ENCODE measurements at places on chromosomes 5 and 9.

DNA sequence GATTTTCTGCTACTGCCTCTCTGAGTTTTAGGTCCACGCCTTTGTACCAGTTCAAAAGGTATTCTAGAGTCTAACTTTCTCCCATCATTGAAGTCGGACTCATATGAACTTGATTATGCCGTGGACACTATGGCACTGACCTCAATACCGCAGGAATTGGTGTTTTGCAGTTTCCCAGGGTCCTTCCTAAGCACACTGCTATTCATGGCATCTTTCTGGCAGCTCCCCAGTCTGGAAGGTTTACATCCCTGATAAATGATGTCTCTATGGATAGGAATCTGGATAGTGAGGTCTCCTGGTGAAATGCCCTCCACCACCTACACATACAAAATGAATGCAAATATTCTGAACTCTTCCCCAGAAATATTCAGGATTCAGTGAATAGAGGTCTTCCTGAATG, 422.2 kb downstream of the CTNND2 start:
- DNase-seq: no peak

GRCh38 chr5:108772626-108773025, 24.9 kb downstream of the FER start:
- no peak for DNase-seq

GRCh38 chr5:167503926-167504720, 787.3 kb upstream of the WWC1 start:
- no peak for DNase-seq

DNA sequence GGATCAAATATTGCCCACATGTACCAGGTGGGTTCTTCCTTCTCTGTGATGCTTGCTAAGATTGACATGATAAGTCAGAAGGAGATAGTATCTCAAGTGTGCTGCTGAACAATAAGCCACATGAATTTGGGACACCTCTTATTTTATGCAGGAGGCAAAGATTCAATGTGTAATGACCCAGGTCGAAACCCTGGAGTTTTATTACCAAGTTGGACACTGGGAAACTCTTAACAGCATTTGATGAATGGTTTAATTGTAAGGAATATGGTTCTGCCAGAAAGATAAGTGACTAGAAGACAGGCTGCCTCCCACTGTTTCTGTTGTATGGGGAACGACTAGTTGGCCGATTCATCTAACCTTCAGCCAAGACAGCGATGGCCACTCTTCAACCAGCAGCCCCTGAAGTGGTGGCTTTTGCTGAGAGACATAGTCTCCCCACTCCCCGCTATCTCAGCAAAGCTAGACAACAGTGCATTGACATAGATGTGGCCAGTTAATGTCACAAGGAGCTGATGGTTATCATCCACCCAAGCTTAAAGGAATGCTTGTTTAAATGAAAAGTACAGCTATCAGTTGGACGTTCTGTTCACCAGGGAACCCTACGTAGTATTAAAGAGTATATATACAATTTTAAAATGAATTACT, 407.7 kb downstream of the KDM4C start:
- DNase-seq: no peak

- DNase-seq: no peak
Measured at GRCh38 chr9:93187047-93187446, 3.1 kb downstream of the WNK2 start.

GRCh38 chr9:13234932-13235331, 44.6 kb downstream of the MPDZ start:
- no peak for DNase-seq

- no peak for DNase-seq
Measured at GRCh38 chr5:176716320-176716719, 69.0 kb downstream of the TSPAN17 start.

- no peak for DNase-seq
Measured at GRCh38 chr5:8538821-8539220, 669.9 kb downstream of the MTRR start.

- no peak for DNase-seq
Measured at GRCh38 chr9:129694243-129694646, 28.8 kb downstream of the PRRX2 start.

GRCh38 chr5:136192526-136193321, at the start of gene SMIM32:
Gene SMIM32, minus strand, starts transcription at chr5:136193162. Its CDS starts 638 bp downstream, at chr5:136192524.
- DNase-seq: no peak

DNA sequence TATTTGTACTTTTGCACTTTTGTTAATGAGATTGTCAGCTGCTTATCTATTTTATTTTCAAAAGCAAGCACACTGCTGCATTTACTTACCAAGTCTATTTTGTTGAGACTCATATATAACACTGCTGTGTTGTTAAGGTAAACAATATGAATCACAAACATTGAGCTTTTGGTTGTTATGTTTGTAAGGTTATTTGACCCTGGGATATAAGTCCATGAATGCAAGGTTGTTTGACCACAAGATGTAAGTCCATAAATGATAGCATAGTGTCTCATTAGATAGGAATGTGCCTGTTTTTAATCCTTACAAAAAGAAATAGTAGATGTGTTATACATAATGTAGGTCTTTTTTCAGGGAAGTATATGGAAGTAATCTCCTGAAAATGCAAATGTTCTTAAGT, 845.9 kb downstream of the CDH9 start:
- no peak for DNase-seq

- no peak for DNase-seq
Measured at GRCh38 chr5:154712518-154713437, 42.4 kb upstream of the LARP1 start.

DNA sequence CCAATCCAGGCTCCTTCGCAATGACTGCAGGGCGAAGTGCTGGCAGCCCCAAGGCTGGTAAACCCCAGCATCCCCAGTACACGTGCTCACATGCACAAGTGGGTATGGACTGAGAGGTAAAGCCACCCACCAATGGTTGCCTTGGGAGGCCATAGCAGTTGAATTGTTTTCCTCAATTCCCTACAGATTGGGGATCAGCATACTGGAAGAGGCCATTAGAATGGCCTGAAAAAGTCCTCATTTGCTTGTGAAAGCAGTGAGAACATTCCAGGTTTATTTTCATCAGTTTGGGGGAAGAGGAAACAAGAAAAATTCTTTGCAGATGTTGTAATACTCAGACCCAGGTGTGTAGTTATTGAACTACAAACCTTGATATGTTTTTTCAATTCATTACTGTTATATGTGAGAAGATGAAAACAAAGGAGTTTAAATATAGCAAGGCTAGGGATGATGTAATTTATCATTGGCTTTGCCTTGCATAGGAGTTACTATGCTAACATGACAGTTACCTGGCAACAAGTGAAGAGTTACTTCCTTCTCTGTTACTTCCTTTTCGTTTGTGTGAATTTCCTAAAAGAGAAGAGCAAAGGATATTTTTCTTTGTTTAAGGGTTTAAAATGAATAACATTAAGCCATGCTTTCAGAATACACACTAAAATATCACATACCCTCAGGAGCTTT, 36.4 kb downstream of the MTMR12 start:
- no peak for DNase-seq

DNA sequence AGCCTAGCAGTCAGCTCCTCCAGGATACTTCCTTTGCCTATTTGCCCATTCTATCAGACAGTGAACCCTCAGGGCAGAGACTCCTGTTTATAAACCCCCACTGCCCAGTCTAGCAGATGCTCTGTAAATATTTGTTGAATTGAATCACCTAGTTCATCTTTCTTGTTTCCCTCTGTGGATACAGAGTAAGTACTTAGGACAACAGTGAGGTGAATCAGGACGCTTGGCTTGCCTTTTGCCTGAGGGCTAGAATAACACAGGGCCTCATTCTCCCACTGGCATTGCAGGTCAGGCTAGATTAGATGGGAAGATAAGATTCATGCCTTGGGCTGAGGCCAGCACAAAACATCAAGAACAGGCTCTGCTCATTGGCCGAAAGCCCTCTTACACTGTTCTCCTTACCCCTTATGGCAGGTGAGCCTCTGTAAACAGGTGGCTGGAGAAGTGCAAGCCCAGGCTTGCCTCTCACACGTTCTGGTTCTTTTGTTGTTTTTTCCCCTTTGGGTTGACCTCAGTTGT, 22.2 kb downstream of the TNFSF8 start:
- no peak for DNase-seq

DNA sequence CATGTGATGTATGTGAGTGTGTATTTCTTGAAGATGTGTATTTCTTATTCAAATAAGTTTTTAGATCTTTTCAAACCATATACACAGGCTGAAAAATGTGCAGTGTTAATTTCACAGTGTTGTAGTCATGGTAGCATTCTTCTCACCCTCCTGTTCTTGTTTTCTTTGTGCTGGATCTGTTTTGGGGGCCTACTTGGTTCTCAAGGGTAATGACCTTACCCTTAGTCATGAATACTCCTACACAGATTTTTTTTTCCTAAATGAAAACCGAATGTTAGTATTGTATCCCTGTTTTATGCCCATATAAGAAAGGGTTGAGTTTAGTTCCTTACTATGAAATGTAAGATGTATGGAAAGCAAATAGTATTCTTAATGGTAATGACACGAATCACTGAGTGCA, 88.0 kb downstream of the SLC44A1 start:
- DNase-seq: no peak

GRCh38 chr9:78097541-78097940, 65.9 kb upstream of the GNAQ start:
- DNase-seq: no peak

GRCh38 chr9:94014066-94014654, 59.0 kb upstream of the BARX1 start:
- no peak for DNase-seq

DNA sequence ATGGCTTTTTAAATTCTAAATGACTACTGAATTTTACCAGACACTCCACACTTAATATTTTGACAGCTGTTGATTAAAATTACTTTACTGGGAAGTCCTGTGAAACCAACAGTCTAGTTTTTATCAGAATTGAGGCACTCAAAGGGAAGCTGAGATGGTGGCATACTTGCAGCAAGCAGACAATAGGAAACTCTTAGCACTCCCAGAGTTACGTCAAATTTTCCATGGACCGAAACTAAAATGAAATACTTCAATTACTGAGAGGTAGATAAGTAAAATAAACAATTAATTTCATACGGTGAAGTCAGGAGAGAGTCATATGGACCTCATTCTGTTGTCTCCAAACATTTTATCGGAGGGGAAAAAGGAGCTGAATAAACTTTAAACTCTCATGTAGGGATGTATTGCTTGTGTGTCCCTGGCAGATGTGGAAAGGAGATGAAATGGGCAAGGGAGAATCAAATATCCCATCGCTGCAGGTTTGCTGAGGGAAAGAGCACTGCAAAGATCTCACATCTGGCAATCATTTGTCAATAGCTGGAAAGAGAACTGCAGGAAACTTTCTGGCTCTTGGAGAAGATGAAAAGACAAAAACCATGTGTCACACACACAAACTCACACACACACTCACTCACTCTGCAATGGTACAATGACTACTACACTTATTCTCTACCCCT, 189.4 kb downstream of the BNC2 start:
- no peak for DNase-seq

DNA sequence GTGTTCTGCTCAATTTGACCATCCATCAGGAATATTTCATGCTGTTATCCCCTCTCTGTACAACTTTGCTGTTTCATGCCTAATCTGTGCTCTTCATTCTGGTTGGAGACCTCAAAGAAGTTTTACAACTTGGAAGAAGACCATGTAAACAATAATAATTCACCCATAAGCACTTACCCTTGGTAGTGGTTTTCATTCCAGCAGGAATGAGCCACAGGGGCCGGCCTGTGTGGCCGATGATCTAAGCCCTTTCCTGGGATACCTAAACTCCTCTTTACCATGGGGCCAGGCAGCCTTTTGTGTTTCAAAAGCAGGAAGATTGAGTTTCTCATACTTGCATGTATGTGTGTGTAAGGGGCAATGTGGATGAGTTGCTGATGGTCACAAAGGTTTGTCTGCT, 165.0 kb downstream of the FGF1 start:
- DNase-seq: no peak

GRCh38 chr5:133429046-133429445, 183.3 kb downstream of the FSTL4 start:
- DNase-seq: no peak

DNA sequence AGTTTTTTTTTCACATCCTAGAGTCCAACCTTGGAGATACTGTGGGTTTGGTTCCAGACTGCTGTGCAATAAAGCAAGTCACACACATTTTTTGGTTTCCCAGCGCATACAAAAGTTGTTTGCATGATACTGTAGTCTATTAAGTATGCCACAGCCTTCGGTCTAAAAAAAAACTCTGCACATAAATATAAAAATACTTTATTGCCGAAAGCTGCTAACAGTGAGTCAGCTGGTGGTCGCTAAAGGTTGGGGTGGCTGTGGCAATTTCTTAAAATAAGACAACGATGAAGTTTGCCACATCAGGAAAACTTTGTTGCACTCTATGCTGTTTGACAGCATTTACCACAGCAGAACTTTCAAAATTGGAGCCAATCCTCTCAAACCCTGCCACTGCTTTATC, 37.4 kb downstream of the UBQLN1 start:
- no peak for DNase-seq

GRCh38 chr5:167725264-167725663, 566.2 kb upstream of the WWC1 start:
- no peak for DNase-seq

DNA sequence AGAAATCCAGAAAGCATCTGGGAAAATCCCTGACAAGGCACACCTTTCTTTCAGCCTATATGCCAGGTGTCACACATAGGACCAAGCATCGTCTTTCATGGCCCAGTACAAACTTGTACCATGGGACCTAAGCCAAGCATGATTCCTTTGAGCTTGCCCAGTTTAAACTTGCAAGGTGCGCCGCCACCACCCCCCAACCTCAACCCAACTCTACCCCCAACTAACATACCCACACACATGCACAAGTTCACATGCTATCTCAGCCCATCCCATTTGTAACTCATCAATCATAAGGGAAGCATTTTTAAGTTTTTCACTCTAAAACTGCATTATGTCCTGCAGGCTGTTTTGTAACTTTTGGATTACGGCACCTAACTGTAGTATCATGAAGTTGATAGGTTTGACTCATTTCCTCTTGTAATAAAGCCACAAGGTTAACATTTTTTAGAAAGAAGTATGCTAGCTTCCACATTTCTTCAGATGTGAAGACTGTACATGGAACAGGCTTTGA, 145.9 kb upstream of the FST start:
- DNase-seq: no peak

Data from activated T-cell treated with anti-CD3 and anti-CD28 coated beads, Interleukin-2, amount 50 U/mL, for 24 hours (primary cell).